ENCODE measurements at places on chromosomes 3 and 15. TPM values are rescaled to one million over a fixed set of nuclear protein-coding genes. Genes with fewer than 3 reads are reported as not detected.

- peaks cover 10% of the 10 kb centered on the region for H3K4me1 ChIP-seq
- H3K4me3 ChIP-seq: peak overlapping the region; percentile 22
- peaks cover 40% of the 10 kb centered on the region for H3K27me3 ChIP-seq
- H3K36me3 ChIP-seq: no peaks in the 10 kb centered on the region
- no peak for DNase-seq
Observed at GRCh38 chr15:101499863-101500713, 10.6 kb upstream of the PCSK6 start.

DNA sequence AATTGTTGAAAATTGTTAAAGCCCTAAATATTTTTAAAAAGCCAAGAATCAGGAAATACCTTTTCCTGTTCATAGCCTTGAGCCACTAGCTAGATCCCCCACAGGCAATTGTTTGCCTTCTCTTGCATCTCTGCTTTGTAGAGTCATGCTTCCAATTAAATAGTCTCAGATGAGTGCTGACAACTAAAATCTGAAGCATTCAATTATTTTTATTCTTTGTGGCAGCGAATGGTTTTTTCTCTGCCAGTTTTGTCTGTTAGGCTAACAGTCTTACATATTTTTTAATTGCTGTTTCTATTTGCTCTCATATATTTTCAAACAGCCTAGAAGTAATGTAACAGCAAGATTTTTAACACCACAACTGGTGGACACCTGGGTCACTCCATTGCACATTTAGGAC, 277.1 kb upstream of the GBE1 start:
- peaks cover 5% of the 10 kb centered on the region for H3K36me3 ChIP-seq
- no peaks in the 10 kb centered on the region for H3K27me3 ChIP-seq
- no peak overlapping the region for H3K4me3 ChIP-seq

GRCh38 chr3:188232656-188233055, 78.7 kb downstream of the LPP start:
- H3K27ac ChIP-seq: no peak overlapping the region
- no peak overlapping the region for H3K4me3 ChIP-seq
- no peaks in the 10 kb centered on the region for H3K27me3 ChIP-seq
- DNase-seq: no peak
- peaks cover 32% of the 10 kb centered on the region for H3K4me1 ChIP-seq
- no peaks in the 10 kb centered on the region for H3K36me3 ChIP-seq

DNA sequence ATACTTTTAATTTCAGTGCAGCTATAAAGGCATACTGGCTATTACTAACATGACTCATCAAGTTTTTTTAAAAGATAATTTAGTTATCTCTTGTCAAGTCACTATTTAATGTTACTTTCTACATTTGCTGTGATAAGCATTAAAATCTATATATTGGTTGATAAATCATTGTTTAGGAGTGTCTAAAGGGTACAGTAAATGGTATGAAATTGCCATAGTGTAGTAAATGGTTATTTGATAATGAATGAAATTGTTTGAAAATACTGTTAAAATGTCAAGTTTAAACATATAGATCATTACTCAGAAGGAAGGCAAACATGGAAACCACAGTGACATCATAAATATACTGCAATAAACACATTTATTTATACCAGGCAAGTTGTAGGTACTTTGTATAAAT, 13.2 kb upstream of the BNIP2 start:
- no peak for DNase-seq
- no peak overlapping the region for H3K4me3 ChIP-seq
- H3K36me3 ChIP-seq: no peaks in the 10 kb centered on the region
- no peak overlapping the region for H3K27ac ChIP-seq
- H3K27me3 ChIP-seq: peaks cover 4% of the 10 kb centered on the region

DNA sequence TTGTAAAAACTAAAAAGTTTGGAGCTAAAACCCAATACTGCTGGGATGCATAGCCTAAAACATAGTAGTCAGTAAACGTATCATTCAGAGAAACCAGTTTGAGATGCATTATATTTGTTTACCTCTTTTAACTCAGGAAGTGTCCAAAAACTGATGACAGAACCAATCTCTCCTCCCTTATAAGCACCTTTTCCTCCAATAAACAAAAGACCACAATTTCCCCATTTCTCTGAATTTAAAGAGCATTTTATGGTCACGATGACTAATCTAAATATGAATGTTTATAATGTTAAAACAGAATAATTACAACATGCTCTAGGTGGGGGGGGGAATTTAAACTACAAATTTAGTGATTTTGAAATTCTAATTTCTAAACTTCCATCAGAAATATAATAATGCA, 58.5 kb downstream of the CEP63 start:
- DNase-seq: no peak
- no peaks in the 10 kb centered on the region for H3K27me3 ChIP-seq
- H3K36me3 ChIP-seq: peaks cover 15% of the 10 kb centered on the region

GPR149 gene
- total RNA-seq: not detected

DNA sequence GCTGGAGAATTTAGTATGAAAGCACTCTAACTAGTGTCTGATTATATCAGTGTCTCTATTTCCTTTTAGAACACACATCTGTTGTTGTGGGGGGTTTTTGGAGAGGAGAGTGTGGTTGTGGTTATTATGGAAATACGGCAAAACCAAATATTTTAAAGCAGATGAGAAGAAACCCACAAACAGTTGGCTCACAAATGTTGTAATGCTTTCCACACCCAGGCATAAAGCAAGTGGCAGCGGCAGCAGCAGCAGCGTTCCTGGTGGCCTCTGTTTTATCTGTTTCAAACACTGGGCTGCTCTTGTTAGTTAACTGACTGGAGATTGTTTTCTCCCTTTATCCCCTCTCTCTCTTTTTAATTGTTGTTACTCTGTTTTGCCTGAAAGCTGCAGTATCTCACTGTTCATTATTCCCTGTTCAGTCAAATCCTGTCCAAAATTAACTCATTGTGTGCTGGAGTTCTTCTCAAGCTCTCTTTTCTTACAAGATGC, 1045.5 kb upstream of the NR2F2 start:
- H3K27me3 ChIP-seq: peaks cover 41% of the 10 kb centered on the region
- peak overlapping the region; percentile 25 for H3K4me3 ChIP-seq
- H3K36me3 ChIP-seq: no peaks in the 10 kb centered on the region
- H3K4me1 ChIP-seq: peaks cover 21% of the 10 kb centered on the region

GRCh38 chr3:127328421-127328820, 40.6 kb upstream of the PRR20G start:
- H3K4me3 ChIP-seq: no peak overlapping the region
- H3K27me3 ChIP-seq: peaks cover 21% of the 10 kb centered on the region
- H3K36me3 ChIP-seq: peaks cover 11% of the 10 kb centered on the region

IMPG2 gene
- total RNA-seq: 0.45 TPM
